Smooth muscle cell of the brain vasculature (primary cell): ENCODE measurements at places on chromosomes 1 and 21.

- DNase-seq: no peak
These were observed 19.3 kb upstream of the ACTL8 start for GRCh38 chr1:17735793-17736192.

GRCh38 chr1:153612755-153613331 is at the start of gene S100A16:
TSS of gene S100A16 (minus strand) at chr1:153613137. CDS start at chr1:153608151, 4,986 bp downstream.
- no peak for DNase-seq

- no peak for DNase-seq
These were observed 36.9 kb upstream of the IFI16 start for GRCh38 chr1:158972841-158973240.

DNA sequence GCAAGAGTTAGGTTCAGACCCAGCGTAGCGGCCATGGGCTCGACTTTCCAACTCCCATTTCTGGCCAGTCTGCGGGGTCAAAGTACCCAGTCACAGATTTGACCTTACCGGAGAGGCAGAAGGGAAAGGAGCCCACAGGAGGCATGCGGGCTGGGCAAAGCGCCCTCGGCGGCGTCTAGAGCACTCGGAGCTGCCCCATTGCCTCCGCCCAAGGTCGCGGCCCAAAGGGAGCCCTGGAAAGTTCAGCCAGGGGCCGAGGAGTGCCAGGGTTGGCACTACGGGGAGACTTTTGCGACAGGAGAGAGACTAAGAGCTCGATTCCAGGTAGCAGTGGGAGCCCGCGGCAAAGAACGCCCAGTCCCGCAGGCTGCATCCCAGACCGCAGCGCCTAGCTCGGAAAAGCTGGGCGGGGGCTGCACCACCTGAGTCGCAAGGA is 896 bp downstream of the KANK4 start:
- DNase-seq: no peak

GRCh38 chr1:84857906-84858305 is 35.1 kb downstream of the LPAR3 start:
- no peak for DNase-seq

- DNase-seq: no peak
These were observed 20.2 kb downstream of the ARHGEF11 start for GRCh38 chr1:157025385-157025784.

DNA sequence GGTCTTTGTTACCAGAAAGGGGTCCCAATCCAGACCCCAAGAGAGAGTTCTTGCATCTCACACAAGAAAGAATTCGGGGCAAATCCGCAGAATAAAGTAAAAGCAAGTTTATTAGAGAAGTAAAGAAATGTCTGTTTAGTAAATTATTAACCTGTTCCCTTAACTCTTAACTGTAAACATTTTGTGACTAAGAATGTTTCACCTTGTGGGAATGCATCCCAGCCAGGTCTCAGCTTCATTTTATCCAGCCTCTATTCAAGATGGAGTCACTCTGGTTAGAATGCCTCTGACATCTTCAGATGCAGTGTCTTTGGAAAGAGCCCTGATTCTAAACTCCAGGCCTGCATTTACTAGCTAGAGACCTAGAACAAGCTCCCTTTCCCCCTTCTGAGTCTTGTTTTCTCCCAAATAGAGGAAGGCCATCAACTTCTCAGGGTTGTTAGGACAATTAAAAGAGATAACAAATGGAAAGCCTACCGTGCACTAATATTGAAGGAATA is 4.5 kb upstream of the FABP3 start:
- DNase-seq: no peak

DNA sequence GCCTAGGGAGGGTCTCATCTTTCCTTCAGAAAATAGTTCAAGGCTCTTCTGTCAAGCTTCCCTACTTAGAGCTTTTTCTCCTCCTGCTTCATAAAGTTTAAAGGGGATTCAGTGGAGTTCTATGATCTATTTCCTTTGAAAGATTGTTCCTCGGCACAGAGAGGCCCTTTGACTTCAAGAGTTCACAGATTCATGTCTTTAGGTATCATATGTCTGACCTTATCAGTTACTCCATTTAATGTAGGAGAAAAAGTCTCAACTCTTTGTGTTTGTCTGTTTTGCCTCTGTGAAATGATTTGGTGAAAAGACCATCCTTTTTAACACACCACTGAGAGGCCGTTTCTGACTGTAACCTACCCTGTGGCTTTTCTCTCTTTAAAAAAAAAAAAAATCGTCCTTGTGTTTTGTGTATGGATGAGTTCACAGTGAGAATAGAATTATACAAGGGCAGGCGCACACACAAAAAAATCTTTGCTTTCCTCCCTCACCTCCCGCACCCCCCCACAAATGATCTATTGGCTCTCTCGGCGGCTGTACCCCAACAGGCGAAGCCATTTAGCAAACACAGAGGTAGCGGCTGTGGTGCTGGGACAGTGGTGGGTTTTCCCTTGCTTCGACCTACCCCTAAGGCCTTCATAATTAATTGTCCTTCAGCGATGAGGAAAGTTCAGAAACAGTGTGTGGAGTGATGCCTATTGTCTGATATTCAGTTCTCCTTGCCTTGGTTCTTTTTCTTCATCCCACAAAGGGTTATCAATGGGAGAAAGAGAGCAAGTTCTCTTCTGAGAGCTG is 29.6 kb downstream of the PROX1 start:
- no peak for DNase-seq

DNA sequence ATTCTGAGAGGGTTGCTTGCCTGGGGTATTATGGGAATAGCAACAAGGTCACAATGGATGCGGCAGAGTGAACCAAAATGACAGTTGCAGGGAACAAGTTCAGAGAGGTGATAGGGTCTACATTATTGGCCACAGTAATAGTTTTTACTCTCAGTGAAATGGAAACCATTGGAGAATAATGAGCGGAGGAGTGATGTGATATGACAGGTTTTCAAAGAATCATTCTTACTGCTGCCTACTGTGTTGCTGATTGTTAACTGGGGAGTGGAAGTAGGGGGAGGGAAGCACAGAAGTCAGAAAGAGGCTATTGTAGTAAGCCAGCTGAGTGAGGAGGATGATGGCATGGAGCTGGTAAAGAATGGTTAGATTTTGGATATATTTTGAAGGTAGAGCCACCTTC is 195.2 kb upstream of the HOOK1 start:
- no peak for DNase-seq

- no peak for DNase-seq
These were observed 16.0 kb downstream of the QSOX1 start for GRCh38 chr1:180170546-180171151.

GRCh38 chr1:110540891-110541685 is 22.1 kb upstream of the KCNA10 start:
- no peak for DNase-seq

- DNase-seq: no peak
These were observed 1.6 kb upstream of the PANK4 start for GRCh38 chr1:2528016-2528415.

DNA sequence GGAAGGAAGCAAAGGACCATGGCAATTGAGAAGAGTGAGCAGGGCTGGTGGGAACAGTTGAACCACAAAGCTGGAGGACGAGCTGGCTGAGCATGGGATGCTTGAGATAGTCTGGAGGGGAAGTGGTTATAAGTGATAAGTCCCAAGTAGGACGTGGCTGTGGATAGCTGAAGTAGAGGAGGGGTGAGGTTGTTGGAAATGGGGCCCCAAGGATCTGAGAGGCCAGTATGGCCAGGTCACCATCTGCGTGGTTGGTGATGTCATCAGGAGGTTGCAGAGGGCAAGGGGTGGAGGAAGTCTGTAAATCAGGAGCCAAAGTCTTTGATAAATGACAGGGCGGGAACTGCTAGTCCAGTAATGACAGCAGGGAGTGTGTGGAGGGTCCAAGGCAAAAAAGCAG is 11.0 kb upstream of the REN start:
- no peak for DNase-seq

- no peak for DNase-seq
These were observed 841.8 kb upstream of the ADGRL4 start for GRCh38 chr1:79848316-79848715.

DNA sequence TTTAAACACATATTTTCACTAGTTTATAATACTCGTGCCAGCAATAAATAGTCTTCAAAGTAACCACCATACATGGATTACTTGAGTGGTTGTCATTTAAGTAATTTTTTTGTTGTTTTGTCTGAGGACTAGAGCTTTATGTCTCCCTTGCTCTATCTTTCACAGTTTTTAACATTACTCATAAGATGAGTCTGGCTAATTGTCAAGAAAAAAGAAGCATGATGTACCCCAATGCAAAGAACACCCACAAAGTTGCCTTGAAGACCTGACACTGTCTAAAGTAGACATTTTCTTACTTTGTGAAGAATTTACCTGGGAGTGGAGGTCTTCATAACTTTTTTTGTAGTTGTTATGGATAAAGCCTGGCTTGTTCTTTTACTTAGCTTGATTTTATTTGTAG is 210.4 kb upstream of the BRINP3 start:
- no peak for DNase-seq

- DNase-seq: no peak
These were observed 23.1 kb downstream of the CLDN14 start for GRCh38 chr21:36456729-36457414.

- no peak for DNase-seq
These were observed 109.8 kb downstream of the MAST2 start for GRCh38 chr1:45913183-45913683.

GRCh38 chr21:42583477-42584295 is 69.7 kb upstream of the PDE9A start:
- no peak for DNase-seq

GRCh38 chr1:117616967-117617366 is 11.1 kb downstream of the TENT5C start:
- no peak for DNase-seq

DNA sequence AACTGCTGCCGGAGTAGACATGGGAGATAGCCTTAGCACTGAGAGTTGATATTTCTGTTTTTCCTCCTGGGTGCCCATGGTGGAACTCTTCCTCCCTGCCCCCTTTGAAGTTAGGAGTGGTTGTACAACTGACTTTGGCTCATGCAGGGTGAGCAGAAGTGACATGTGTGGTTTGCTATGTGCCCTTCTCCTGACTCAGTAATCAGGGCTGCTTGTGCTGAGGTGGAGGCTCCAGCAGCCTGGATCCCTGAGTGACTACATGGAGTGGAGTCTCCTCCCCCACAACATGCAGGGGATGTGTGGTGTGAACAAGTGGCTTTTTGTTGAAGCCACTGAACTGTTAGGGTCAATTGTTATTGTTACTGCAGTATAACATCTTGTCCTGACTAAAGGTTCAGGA is 261.6 kb downstream of the CAMTA1 start:
- DNase-seq: no peak
